ENCODE measurements at places on chromosomes 6 and 20. TPM values are rescaled to one million over a fixed set of nuclear protein-coding genes. Genes with fewer than 3 reads are reported as not detected.

SDC4 gene
- total RNA-seq: 167 TPM

CTSZ gene
- 191 TPM for total RNA-seq

NQO2 gene
- total RNA-seq: 21.5 TPM

FRK gene
- 0.46 TPM for total RNA-seq

DNA sequence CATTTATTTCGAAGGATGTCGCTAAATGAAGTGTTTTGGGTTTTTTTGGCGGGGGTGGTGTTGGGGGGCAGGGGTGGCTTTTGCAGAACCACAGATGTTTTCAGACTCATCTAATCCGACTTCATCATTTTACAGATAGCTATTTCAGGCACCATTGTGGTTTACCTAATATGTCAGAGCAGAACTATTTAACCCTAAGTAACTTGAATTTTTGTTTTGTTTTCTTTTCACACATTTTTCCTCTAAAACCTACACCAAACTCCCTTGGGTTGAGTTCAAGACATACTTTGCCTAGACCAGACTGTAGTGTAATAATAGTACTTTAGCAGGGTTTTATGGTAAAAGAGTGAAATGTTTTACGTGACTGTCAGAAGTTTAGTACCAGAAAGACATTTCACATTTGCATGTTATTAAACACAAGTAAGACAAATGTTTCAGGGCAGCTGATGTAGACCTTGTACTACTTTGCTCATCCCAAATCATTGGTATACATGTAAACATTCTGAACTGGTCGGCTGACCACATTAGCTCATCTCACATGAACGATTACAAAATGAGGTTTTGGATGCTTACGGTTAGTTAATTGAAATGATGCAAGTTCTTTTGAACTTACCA lies 37.7 kb downstream of the MAP3K4 start:
- no peak for DNase-seq

GRCh38 chr20:51553897-51554486 lies 11.5 kb upstream of the NFATC2 start:
- no peak for DNase-seq

- DNase-seq: no peak
Measured at GRCh38 chr6:163455552-163455951, 41.0 kb downstream of the QKI start.

DNA sequence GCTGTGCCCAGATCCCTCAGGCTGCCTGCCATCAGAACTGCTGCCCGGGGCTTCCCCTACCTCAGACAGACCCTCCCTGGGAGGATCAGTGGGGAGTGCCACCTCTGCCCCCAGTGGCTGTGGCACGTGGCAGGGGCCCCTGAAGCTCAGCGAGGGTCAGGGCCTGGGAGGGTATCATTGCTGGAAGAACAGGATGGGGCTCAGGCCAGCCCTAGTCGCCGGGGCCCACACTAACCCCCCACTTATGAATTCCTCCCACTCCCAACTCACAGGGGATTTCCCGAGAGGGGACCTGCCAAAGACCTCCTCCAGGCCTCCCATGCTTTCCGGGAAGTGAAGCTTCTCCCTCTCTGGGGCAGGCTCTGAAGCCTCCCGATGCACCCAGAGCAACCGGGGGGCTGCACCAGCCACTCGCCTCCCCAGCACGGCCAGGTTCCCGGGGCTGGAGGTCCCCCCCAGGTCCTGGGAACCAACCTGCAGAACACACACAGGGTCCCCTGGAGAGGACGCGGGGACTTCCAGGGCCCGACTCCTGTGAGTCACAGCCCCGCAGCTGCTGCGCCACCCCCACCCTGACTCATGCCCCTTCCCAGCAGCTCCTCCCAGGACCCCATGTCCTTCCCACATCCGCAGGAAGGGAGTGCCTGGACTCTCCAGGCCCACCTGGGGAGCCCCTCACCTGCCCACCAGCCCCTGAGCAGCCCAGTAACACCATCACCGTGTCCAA lies 2.5 kb downstream of the TNFRSF6B start:
- peak; percentile 90 for DNase-seq

DNA sequence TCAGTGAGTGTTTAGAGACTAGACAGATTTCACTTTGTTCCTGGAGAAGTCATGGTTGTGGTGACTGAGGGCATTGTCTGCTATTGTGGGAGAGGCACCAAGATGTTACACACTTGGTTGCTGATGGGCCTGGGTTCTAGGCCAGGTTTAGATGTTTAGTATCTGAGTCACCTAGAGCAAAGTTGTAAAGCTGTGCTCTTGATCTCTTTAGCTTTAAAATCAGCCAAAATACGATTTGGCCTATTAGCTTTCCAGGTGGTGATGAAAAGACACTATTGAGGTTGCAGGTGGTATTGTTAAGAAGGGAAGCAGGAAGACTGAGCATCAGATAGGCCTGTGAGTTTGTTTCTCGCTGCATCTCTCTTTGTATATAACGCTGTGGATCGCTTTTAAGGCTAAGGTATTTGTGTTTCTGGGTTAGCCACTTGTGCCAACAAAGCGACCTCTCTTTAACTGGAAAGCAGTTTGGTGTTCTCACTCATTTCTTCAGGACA lies 48.6 kb downstream of the FOXO3 start:
- peak; percentile 81 for DNase-seq

- DNase-seq: no peak
Measured at GRCh38 chr6:157768304-157768703, 54.7 kb upstream of the SNX9 start.

GRCh38 chr6:112883095-112883494 lies 536.0 kb downstream of the RFPL4B start:
- DNase-seq: peak; percentile 25

- DNase-seq: no peak
Measured at GRCh38 chr20:8693709-8694108, 375.2 kb upstream of the PLCB4 start.

GRCh38 chr6:121382467-121383121 lies 48.3 kb upstream of the TBC1D32 start:
- DNase-seq: peak; percentile 5

Data from PC-3 (cell line).